ENCODE measurements at places on chromosomes 3 and 15.
A peak's percentile ranks its signal among the peaks of the same experiment; 100 is the strongest.

- no peak for DNase-seq
Measured at GRCh38 chr3:74282202-74282601, 332.3 kb downstream of the CNTN3 start.

GRCh38 chr15:28944696-28945300 lies 59.0 kb downstream of the APBA2 start:
- no peak for DNase-seq

DNA sequence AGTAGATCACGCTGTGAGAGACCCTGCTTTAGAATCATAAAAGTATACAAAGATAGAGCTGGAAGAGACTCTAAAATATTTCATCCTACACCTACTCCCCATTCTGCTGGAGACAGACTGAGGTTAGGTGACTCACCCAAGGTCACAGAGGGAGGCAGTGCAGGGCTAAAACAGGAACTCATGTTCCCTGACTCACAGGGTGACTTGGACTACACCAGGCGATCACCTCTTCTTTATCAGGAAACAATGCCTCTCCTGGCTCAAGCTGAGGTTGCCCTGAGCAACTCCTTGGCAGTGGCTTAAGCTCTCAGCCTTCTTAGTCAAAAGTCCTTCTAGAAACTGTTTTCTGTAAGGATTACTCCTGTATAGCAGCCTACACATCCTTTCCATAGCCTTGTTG lies 26.4 kb upstream of the TNFAIP8L3 start:
- DNase-seq: no peak

GRCh38 chr3:51559961-51560360 lies 21.4 kb downstream of the RAD54L2 start:
- DNase-seq: no peak

- DNase-seq: no peak
Measured at GRCh38 chr3:100129941-100130340, 15.6 kb upstream of the FILIP1L start.

- no peak for DNase-seq
Measured at GRCh38 chr3:179074656-179075055, 3.0 kb upstream of the ZMAT3 start.

GRCh38 chr3:37453393-37454389 lies 279.3 kb upstream of the LRRFIP2 start:
- DNase-seq: no peak

- DNase-seq: no peak
Measured at GRCh38 chr15:65902373-65902772, 33.1 kb downstream of the RAB11A start.

GRCh38 chr3:161545824-161546223 lies 49.2 kb downstream of the OTOL1 start:
- no peak for DNase-seq

GRCh38 chr3:30289324-30289723 lies 317.1 kb upstream of the TGFBR2 start:
- no peak for DNase-seq

GRCh38 chr3:143875546-143875945 lies 27.3 kb upstream of the SLC9A9 start:
- no peak for DNase-seq

DNA sequence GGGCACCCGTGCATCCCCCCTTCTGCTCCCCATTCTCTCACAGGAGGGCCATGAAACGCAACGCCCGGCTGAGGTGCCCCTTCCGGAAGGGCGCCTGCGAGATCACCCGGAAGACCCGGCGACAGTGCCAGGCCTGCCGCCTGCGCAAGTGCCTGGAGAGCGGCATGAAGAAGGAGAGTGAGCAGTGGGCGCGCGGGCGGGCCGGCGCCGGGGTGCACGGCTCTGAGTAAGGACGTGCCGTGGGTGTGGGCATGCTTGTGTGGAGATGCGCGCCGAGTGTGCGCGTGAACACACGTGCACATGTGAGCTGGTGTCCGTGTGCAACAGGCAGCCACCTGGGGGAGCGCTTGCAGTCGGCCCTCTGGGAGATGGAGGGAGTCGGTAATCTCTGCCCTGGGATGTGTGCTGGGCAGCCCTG lies 28.1 kb downstream of the NR1I2 start:
- peak; percentile 51 for DNase-seq

DNA sequence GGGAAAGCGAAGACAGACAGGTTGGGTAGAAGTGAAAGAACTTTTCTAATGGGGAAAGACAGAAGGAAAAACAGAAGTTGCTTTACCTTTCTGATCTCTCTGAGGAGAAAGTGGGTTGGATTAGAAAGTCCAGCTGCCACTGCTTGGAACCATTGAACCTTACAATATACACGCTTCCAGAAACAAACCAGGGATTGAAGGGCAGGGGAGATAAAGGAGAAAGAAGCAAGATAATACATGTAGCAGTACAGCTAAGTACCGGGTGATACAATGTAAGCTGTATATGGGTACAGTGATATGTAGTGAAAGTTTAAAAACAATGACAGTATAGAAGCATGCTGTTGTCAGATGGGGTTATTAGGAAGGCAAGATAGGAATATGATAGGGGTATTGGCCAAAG lies 684.4 kb downstream of the AGBL1 start:
- no peak for DNase-seq

- no peak for DNase-seq
Measured at GRCh38 chr3:146375219-146375618, 94.1 kb downstream of the PLSCR2 start.

- DNase-seq: no peak
Measured at GRCh38 chr3:140388202-140388922, 289.5 kb upstream of the TRIM42 start.

DNA sequence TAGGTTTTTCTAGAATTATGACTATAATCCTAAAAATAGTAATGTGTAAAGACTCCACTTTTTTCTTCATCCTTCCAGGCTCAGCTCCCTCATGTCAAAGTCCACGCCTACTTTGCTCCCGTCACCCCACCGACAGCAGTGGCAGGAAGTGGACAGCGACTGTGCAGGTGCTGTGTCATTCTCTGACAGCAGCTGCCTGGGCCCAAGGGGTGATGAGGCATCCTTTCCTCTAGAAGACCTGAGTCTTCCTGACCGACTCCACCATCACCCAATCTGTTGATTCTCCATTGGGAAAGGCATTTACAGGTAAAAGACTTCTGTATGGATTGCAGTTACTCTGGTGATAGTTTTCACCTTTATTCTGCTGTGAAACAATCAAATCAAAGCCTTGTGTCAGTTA lies 54.8 kb downstream of the UBP1 start:
- peak; percentile 42 for DNase-seq

GRCh38 chr3:79066481-79066880 lies 701.3 kb downstream of the ROBO1 start:
- DNase-seq: no peak

GRCh38 chr3:13700889-13701288 lies 152.0 kb downstream of the FBLN2 start:
- no peak for DNase-seq

- no peak for DNase-seq
Measured at GRCh38 chr15:69497076-69497475, 44.5 kb downstream of the RPLP1 start.
